ENCODE measurements at places on chromosomes 6 and 20.

DNA sequence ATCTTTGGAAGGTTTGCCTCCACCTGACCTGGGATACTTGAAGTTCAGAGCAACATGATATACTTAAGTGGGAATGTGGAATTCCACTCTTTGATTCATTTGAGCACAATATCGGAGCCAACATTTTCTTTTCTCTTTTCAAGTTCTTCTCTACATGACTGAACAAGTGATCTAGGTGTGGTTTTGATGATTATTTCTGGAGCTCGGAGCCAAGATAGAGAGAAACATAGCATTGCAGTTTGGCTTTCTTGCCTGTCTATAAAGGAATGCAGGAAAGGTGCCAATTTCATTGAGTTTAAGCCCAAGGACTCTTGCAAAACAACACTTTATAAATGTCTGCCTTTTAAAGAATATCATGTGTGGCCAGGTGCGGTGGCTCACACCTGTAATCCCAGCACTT is 124.2 kb upstream of the FAM83B start:
- no peak for DNase-seq

DNA sequence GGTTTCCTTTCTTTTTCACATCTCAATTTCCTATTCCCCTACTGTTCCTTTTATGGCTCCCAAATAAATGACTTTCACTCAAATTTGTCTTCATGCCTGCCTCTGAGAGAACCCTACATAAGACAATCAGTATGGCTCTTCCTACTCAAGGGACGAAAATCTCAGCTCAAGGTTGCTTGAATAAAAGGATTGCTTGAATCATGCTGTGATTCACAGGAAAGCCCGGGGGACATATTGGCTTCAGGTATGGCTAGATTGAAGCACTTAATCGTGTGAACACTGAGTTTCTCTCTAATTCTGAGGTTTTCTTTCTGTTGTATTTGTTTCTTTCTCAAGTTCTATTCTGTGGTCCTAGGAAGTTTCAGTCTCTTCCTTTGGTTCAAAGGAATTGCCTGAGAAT is 140.3 kb upstream of the SULF2 start:
- DNase-seq = no peak

DNA sequence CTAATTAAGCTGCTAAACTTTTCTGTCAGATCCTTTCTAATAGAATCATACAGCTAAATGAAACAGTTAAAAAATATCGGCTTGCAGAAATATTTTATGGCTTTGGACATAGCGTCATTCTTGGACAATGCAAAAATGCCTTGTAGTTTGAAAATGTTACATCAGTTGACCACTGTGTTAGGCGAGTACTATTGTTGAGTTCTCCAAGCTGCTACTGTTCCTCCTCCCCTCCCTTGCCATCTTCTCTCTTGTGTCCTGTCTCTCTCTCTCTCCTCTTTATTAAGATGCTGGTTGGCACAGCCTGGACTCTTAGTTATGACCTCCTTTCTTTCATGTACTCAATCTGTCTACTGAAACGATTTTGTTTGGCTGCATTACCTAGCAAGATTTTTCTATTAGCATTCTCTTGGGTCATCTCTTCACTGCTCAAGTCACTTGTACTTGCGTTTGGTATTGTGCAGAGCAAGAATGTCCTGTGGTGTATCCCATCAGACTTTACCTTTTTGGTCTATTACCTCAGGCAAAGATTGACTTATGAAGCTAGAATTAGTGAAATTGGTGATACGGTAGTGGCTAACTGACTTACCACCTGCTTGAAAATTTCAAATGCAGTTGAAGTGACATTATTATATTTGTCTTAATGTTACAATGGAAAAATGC is 127.9 kb downstream of the FARS2 start:
- no peak for DNase-seq

DNA sequence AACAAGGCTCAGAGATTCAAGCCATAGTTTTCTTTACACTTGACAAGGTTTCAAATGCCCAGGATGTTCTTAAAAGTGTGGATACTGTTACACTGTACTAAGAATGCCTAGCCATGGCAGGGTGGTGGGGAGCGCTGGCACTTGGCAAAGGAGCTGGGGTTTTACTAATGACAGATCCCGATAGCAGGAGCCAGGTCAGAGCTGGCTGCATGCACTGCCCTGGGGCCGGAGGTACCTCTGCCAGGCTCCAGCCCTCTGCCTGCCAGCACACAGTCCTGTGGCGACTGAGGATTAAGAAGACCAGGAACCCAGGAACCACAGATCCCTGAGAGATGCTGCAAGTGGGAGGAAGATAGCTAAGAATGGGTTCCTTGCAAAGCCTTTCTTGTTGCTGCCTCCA is 260.3 kb downstream of the ALDH8A1 start:
- no peak for DNase-seq

DNA sequence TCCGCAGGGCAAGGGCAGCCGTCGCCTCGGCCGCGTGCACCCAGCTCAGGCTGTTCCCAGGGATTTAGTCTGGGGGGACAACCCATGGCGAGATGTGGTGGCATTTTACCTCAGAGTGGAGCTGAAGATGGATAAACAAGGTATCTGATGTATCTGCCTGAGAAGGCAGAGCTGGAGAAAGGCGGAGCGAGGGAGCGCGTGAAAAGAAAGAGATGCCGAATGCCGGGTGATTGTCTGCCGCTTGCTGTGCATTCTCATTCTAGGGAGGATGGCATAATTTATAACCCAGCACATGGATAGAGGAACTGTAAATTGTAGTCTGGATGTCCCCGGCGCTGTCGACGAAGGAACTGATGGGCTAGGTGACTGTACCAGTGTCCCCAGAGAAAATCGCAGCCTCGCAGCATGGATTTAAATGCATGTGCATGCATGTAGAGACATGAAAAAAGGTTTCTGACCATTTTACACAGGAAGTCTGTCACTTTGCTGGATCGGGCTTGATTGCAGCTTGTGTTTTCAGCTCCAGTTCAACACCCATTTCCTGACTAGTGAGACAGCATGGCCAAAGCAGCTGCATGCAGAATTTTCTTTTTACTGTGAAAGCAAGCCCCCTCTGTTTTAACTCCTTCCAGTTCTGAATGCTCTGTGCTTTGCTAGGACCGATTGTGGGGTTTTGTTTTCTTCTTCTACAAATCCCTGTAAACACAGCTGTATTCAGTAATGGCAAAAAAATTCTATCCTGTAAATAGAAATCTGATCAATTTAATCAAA is 149.7 kb downstream of the PRL start:
- DNase-seq = no peak

- DNase-seq = no peak
Measured at GRCh38 chr6:68732423-68732822, 97.3 kb downstream of the ADGRB3 start.

- DNase-seq = no peak
Measured at GRCh38 chr6:111032484-111033140, 50.8 kb downstream of the RPF2 start.

- no peak for DNase-seq
Measured at GRCh38 chr6:42714098-42714761, 8.2 kb downstream of the PRPH2 start.

GRCh38 chr6:82686719-82687118 is 323.1 kb downstream of the TPBG start:
- no peak for DNase-seq

- no peak for DNase-seq
Measured at GRCh38 chr20:49270177-49270576, 7.7 kb downstream of the ZNFX1 start.

GRCh38 chr6:158815907-158816306 is 3.3 kb downstream of the EZR start:
- no peak for DNase-seq

GRCh38 chr6:91141346-91141745 is 554.5 kb upstream of the MAP3K7 start:
- no peak for DNase-seq

GRCh38 chr6:99790679-99791078 is 184.0 kb downstream of the PRDM13 start:
- DNase-seq = no peak

DNA sequence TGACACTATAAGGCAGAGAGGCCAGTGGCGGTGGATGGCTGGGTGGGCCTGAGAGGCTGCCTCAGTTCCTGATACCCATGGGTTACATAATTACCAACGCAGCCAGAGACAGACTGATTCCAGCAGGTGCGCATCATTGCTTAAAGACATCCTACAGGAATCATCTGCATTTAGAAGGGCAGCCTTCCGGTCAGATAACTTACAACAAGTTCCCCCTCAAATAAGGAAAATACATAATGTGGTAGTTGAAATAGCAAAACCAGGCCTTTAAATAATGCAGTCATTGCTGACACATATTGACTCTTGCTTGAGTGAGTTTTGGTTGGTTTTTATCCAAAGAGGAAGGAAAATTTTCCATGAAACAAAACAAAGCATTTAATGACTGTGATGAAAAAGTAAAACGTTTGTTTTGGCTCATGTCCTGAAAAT is 81.9 kb downstream of the SIM1 start:
- no peak for DNase-seq

- no peak for DNase-seq
Measured at GRCh38 chr6:32488083-32488482, 42.0 kb downstream of the HLA-DRB5 start.

GRCh38 chr6:164133095-164133494 is 718.6 kb downstream of the QKI start:
- DNase-seq = no peak

- peak; percentile 50 for DNase-seq
Measured at GRCh38 chr6:38436726-38437465, 202.8 kb downstream of the BTBD9 start.

DNA sequence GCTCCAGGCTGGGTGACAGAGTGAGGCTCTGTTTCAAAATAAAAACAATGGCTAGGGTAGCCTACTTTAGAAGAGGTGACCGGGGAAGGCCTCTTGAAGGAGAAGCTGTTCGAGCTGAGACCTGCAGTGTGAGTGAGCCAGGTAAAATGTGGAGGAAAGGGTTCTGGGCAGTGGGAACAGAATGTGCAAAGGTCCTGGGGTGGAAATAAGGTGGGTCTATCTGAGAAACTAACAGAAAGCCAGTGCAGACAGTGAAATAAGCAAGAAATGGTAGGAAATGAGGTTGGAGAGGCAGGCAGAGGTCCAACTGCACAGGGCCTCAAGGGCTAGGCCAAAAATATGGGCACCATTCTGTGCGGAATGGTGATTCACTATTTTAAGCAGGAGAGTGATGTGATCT is 53.4 kb downstream of the BPIFB1 start:
- no peak for DNase-seq

DNA sequence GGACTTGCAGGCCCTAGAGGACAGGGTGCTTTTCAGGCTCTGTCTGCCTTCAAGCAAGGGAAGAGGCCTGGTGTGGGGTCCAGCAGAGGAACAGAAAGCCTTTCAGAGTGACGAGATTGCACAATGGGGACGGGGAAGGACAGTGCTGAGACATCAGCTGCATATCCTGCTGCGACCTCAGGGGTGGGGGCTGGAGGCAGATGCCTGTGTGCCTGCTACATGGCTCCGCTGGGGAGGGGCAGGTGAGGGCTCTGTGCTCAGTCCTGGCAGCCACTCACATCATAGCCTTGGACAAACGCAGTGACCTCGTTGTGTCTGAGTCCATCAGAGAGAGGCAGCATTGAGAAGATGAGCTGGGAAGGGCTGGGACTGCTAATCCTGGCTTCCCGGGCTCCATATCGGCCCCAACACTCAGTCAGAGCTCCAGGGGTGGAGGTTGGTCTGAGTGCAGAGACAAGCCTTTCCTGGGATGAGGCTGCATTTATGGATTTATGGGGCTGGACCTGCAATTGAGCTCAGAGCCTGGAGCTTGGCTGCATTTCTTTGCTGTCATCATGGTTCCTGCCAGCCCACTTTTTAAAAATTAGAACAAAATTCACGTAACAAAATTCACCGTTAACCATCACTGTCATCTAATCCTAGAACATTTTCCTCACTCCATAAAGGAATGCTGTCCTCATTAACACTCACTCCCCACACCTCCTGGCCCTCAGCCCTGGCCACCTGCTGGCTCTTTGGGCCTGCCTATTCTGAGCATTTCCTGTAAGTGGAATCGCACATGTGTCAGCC is 196.9 kb upstream of the SLC24A3 start:
- no peak for DNase-seq

DNA sequence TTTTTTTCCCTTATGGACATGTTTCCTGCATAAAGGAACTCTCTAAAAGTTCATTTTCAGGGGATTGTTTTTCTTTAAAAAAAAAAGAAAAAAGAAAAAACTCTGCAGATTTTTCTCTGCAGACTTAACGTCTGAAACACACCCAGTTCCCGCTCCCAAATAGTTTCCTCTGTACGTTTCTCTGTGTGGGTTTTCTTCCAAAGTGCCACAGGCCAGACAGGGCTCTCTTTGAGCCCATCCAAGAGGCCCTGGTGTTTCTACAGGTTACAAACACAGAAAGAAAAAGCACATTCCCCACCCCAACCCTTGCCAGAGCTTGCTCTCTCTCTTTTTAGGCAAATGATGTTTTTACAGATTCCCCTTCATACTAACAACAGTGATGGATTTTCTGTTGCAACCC is 258.6 kb downstream of the FNDC1 start:
- DNase-seq = no peak
